Pancreas (tissue), 10 donors: ENCODE measurements at places on chromosomes 6 and 20. TPM values are rescaled to one million over a fixed set of nuclear protein-coding genes. Genes with fewer than 3 reads are reported as not detected.

Gene AVP
- total RNA-seq = not detected

Gene CEP43
- total RNA-seq = 11.9 TPM

Gene PACRG
- 2.5 TPM for total RNA-seq

DNA sequence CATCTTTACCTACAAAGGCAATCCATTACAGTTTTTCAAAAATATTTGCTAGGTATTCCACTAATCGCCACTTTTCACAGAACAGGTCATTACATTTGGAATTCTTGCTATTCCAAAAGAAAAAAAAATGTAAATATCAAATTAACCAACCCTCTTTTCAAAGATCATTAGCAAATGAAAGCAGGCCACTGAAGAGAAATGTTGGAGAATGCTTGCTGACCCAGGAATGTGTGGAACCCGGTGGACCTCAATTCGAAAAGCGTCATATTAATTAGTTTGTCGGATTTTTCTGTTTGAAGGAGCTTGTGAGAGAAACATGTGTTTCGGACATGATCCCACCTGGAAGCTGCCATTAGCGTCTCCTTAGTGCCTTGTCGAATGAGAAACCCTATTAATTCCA is 27.9 kb upstream of the SERPINB9 start:
- no peak for DNase-seq

GRCh38 chr6:44548319-44548718 is 160.8 kb downstream of the CDC5L start:
- no peak for DNase-seq

DNA sequence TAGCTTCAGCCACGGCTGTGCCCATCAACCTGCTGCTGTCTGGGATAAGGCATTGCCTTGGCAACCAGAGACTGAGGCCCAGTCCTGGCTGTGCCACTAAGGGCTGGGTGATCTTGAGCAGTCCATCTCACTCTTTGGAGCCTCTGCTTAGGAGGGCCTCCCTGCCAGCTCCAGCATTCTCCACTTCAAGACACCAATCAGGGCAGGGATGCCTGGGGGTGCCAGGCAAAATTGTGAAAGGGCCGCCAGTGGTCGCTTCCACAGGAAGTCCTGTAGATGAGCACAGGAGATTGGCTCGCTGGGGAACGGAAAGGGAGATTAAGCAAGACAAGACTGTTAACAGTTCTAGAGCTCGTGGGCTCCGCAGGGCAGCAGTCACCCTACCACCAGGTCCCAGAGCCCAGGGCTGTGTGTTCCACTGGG is at the start of gene RAB44:
Gene RAB44, plus strand, starts transcription at position 346 of the 423 bp plus-strand sequence. CDS start 6,410 bp downstream, outside the sequence.
- DNase-seq = peak; percentile 5
